ENCODE measurements at places on chromosomes 16 and 17.

DNA sequence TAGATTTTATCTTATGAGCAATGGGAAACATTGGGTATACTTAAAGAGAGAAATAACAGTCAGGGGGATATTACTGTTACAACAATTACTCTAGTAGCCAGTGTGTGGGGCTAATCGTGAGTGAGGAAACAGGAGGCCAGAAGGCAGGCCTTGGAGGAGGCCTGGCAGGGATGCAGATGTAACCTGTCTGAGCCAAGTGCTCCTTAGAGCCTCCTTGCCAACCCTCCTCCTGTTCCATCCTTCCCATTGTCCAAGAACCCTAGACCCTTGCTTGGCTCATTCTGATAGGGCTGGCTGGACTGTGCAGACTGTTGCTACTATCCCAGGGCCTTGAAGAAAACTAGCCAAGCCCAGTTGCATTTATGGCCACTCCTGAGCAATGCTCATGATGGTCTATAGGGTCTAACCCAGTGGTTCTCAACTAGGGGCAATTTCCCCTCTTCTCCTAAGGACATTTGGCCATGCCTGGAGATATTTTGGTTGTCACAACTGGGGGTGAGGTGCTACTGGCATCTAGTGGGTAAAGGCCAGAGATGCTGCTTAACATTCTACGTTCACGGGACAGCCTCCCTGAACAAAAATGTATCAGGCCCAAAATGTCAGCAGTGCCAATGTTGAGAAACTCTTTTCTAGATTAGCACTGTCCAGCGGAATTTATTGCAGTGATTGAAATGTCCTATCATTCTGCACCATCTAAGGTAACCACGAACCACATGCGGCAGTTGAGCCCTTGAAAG is 24.4 kb upstream of the WSCD1 start:
- no peak overlapping the region for H3K27ac ChIP-seq
- H3K4me3 ChIP-seq = no peak overlapping the region
- peaks cover 6% of the 10 kb centered on the region for H3K4me1 ChIP-seq
- H3K27me3 ChIP-seq = no peaks in the 10 kb centered on the region
- H3K36me3 ChIP-seq = no peaks in the 10 kb centered on the region
- no peak for DNase-seq

GRCh38 chr17:880443-881269 is 98.5 kb downstream of the MRM3 start:
- no peak overlapping the region for H3K4me3 ChIP-seq
- H3K4me1 ChIP-seq = no peaks in the 10 kb centered on the region
- H3K27ac ChIP-seq = peak overlapping the region; percentile 64
- no peak for DNase-seq
- no peaks in the 10 kb centered on the region for H3K27me3 ChIP-seq

- H3K27me3 ChIP-seq = no peaks in the 10 kb centered on the region
- no peaks in the 10 kb centered on the region for H3K36me3 ChIP-seq
- DNase-seq = peak; percentile 89
- H3K4me3 ChIP-seq = peak overlapping the region; percentile 83
Measured at GRCh38 chr17:78781104-78781892, 775 bp downstream of the CYTH1 start.

DNA sequence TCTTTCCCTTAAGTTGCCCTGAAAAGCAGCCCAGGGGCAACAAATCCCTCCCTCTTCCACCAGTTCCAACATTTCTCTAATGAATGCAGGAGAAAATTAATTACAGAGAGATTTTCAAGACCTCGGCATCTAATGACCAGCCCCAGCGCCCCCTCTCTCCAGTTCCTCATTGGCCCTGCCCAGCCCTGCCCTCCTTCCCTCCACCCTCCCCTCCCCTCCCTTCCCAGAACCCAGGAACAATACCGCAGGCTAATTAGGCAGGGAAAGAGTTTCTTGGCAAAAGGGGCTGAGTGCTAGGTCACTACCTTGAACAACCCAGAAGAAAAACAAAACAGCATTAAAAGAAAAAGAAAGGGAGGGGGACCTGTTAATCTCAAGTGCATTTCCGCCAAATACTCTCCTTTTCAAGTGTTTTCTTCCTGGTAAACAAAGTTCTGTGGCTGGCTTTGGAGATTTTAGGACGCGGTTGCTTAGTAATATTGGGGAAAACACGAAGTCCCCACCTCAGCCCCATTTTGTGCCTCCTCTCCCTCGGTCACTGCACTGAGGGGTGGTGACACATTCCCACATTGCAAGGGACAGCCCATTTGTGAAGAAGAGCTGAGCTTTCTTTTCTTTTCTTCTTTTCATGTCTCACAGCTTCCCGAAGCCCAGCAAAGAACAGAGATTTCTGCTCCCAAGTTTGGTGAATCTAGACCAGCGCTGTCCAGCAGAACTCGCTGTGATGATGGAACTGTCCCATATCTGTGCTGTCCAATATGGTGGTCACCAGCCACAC is 215.4 kb downstream of the SOX9 start:
- no peaks in the 10 kb centered on the region for H3K4me1 ChIP-seq
- no peak overlapping the region for H3K27ac ChIP-seq
- no peaks in the 10 kb centered on the region for H3K36me3 ChIP-seq
- no peaks in the 10 kb centered on the region for H3K27me3 ChIP-seq

- H3K27ac ChIP-seq = no peak overlapping the region
- peak; percentile 69 for DNase-seq
- no peaks in the 10 kb centered on the region for H3K27me3 ChIP-seq
- no peaks in the 10 kb centered on the region for H3K36me3 ChIP-seq
Measured at GRCh38 chr16:71542377-71542776, 16.2 kb downstream of the CHST4 start.

Data from right lobe of liver (tissue), 6 donors.